ENCODE measurements at places on chromosomes 11 and 22.

DNA sequence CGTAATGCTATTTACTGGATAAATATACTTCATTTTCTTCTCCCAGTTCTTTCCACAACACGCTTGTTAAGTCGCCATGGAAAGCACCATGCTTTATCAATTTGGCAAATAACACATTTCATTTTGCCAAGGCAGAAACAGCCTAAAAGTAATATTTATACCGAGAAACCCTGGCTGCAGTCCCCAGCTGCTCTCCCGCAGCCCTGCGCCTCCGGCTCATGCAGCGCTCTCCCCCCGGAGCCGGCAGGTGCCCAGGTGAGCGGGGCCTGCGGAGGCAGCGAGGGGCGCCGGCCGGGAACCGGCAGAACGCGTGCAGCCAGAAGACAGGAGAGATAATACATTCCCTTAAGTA, 681 bp upstream of the ARHGEF12 start:
- no peak for DNase-seq

DNA sequence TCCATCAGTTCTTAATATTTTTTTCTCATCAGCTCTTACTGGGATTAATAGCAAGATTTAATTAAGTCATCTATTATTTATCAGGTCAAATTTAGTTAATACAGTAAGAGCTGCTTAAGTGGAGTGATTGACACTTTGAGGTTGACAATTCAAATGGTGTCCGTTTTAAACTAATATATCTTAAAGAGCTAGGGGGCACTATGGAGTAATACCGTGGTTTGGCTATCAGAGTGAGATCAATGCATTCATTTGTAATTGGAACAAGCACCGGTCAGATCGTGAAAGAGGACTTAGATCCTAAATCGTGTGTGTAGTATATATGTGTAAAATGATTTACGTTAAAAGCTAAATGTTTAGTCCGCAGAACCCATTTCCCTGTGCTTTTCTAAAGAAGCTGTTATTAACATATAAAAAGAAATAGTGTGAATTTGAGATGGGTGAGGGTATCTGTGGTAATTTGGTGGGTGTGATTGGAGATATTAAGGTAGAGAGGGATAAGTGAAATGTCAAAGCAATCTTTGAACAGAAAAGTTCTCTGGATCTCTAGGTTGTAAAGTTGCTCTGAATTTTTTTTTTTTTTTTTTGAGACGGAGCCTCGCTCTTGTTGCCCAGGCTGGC, 2.3 kb downstream of the SIK2 start:
- no peak for DNase-seq

DNA sequence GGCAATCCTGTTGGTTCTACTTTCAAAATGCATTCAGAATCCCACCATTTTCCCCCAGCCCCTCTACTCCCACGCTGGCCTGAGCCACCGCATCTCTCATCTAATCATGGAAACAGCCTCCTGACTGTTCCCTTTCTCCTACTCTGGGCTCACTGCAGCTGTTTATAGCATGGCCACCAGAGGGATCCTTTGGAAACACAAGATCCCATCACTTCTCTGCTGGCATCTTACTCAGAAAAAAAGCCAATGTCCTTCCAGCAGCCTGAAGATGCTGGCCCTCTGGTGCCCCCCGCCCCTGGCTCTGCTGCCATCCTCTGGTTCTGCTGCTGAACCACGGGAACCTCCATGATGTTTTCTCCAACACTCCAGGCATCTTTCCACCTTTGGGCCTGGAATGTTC, 11.1 kb downstream of the MS4A8 start:
- DNase-seq = no peak

- DNase-seq = no peak
These were observed 23.7 kb upstream of the RPS3 start for GRCh38 chr11:75375626-75376025.

DNA sequence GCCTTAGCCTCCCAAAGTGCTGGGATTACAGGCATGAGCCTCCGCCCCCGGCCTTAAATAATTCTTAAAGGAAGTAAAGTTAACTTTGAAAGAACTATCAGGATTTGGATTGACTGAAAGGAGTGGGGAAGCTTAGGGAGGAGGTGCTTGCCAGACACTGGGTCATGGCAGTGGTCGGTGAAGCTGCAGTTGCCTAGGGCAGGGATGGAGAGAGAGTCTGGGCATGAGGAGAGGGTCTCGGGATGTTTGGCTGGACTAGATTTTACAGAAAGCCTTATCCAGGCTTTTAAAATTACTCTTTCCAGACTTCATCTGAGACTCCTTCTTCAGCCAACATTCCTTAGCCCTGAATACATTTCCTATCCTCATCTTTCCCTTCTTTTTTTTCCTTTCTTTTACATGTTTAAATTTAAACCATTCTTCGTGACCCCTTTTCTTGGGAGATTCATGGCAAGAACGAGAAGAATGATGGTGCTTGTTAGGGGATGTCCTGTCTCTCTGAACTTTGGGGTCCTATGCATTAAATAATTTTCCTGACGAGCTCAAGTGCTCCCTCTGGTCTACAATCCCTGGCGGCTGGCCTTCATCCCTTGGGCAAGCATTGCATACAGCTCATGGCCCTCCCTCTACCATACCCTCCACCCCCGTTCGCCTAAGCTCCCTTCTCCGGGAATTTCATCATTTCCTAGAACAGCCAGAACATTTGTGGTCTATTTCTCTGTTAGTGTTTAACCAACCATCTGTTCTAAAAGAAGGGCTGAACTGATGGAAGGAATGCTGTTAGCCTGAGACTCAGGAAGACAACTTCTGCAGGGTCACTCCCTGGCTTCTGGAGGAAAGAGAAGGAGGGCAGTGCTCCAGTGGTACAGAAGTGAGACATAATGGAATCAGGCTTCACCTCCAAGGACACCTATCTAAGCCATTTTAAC, at the start of gene NNMT:
Gene NNMT, plus strand, starts transcription at position 724 of the 929 bp plus-strand sequence. Its CDS starts 158 bp downstream, at position 882.
- DNase-seq = no peak

DNA sequence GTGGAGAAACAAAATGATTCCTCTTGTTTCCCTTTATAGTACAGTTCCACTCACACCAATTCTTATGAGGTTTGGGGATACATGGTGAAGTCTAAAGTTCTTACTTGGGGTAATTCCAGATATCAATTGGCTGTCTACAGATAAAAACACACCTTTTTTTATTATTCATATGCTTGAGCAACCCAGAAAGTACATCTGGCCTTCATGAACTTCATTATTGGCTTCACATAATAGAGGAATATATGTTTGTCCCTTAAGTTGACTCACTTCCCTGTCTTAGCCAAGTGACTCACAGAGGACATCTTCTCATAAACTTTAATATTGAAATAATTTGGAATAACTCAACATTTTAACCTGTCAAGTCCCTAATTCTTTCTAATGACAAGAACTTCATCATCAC, 36.3 kb upstream of the SOX6 start:
- DNase-seq = no peak

- DNase-seq = no peak
These were observed 64.3 kb downstream of the SMIM38 start for GRCh38 chr11:69219991-69220390.
